Frontal cortex (tissue), 4 donors: ENCODE measurements at places on chromosomes 1 and 21. TPM values are rescaled to one million over a fixed set of nuclear protein-coding genes. Genes with fewer than 3 reads are reported as not detected.

DNA sequence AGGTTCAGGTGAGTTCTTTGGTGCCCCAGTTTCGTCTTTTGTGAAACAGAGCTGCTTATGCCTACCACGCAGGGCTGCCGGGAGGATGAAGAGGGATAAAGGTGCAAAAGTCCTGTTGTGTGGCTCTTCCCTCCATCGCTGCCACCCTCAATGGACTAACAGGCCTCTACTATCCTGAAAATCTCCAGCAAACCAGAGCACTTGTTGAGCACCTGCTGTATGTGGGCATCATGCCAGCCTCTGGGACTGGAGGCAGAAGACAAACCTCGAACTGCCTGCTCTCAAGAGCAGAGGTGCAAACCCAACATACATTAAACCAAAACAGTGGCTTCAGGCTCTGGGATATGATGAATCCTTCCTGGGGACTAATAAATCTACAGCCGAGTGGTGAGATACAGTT, 174.1 kb downstream of the ACTL8 start:
- no peak for DNase-seq

DNA sequence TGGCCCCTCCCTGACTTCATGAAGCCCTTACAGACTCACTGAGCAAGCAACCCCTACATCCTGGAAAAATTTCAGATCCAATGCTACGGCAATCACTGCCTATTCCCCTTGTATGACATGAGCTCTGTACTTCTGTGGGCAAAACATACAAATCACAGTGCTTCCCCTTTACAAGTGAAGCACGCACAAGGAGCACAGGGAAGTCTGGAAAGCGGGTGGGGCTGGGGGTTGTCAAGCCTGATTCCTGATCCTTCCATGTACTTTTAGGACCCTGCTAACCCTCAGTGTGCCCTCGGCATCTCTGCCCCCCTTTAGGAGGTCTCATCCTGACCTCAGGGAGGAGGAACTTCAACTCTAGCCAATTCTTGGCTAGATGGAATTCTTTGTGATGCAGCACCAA, 405.7 kb upstream of the POU3F1 start:
- no peak for DNase-seq

DNA sequence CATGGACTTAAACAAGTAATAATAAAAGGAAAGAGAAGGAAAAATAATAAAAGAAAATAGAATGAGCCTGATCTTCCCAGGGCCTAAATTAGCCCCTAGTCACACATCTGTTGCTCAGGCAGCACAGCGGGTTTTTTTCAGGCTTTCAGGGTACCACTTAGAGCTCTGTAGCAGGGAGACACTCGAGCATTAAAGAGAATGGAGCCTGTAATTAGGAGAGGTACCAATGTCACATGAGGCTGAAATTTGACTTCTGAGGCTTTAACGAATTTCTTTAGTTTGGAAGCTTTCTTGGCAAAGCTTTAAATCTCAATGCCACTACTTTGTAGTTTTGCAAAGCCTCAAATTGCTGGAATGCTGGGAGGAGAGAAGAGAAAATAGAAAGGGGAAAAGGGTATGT, 116.3 kb downstream of the AK5 start:
- DNase-seq = no peak

C1orf87 gene
- total RNA-seq = not detected

RHD gene
- total RNA-seq = 0.41 TPM

MFN2 gene
- total RNA-seq = 42.0 TPM

FMOD gene
- 1.6 TPM for total RNA-seq

DNA sequence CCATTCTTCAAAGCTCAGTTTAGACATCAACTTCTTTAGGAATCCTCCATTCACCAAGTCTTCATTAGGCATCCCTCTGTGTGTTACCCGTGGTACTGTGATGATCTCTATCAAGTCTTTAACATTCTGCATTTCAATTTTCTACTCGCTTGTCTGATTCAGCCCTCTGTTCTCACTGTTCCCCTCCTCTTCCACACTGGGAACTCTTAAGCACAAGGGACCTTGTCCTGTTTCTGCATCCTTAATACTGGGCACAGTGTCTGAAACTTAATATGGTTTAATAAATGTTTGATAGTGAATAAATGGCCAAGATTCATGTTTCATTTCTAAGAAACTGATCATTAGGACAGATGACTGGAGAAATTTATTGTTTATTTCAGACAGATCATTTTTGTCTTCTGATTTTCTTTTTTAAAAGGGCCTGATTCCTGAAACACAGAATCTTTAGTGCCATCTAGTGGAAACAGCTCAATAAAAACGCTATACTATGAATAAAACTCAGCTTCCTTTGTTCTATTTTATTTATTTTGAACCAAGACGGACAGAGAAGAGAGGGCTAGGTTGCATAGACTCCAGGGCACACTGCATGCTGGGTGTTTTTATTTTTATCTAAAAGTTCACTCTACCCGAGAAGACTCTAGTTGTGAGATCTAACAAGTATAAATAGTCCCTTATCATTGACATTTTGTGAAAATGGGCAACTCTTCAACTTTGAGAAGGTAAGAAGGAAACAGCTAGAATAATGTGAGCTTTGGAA, 7.0 kb upstream of the TRIM45 start:
- DNase-seq = peak; percentile 30

ADCY10 gene
- total RNA-seq = 0.41 TPM
